ENCODE measurements at places on chromosomes 6 and 20. TPM values are rescaled to one million over a fixed set of nuclear protein-coding genes. Genes with fewer than 3 reads are reported as not detected.

DNA sequence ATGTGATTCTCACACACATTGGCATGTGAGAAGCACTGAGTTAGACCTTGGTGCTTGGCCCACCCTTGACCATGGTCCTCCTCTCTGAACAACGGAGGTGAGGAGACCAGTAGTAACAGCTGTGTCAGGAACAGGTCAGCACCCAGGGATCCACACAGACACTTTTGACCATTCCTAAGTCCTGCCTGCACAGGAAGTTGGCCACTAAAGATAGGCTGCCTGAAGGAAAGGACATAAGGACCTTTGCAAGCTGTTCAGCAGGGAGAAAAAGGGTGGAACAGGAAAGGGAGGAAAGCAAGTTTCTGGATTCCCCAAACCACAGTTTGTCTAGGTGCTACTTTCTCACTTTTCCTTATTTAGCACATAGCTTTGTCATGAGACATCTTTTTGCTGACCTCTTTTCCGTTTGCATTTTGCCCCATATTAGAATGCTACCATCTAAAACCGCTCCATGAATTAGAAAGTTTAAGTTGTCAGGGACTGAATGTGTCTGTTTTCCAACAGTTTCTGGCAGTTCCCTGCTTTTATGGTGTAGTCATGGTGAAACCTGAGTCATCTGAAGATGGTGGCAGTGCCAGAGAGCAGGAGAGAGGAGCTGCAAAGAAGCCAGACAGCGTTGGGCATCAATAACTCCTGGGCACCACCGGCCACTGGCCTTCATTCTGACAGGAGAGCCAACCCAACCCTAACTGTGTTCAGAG, 1.1 kb upstream of the CD109 start:
- no peaks in the 10 kb centered on the region for H3K36me3 ChIP-seq
- peaks cover 3% of the 10 kb centered on the region for H3K27me3 ChIP-seq
- no peak overlapping the region for H3K27ac ChIP-seq

GRCh38 chr6:158384671-158385110, 72.4 kb downstream of the TULP4 start:
- H3K36me3 ChIP-seq: no peaks in the 10 kb centered on the region
- H3K27me3 ChIP-seq: no peaks in the 10 kb centered on the region
- no peak overlapping the region for H3K4me3 ChIP-seq
- H3K4me1 ChIP-seq: no peaks in the 10 kb centered on the region

XPO5 gene
- 31.2 TPM for total RNA-seq

GRCh38 chr6:4853782-4854511, 77.7 kb downstream of the CDYL start:
- DNase-seq: no peak
- H3K27me3 ChIP-seq: no peaks in the 10 kb centered on the region
- no peaks in the 10 kb centered on the region for H3K36me3 ChIP-seq

- H3K4me1 ChIP-seq: no peaks in the 10 kb centered on the region
- no peaks in the 10 kb centered on the region for H3K36me3 ChIP-seq
Observed at GRCh38 chr6:16802071-16802470, 40.8 kb upstream of the ATXN1 start.

DNA sequence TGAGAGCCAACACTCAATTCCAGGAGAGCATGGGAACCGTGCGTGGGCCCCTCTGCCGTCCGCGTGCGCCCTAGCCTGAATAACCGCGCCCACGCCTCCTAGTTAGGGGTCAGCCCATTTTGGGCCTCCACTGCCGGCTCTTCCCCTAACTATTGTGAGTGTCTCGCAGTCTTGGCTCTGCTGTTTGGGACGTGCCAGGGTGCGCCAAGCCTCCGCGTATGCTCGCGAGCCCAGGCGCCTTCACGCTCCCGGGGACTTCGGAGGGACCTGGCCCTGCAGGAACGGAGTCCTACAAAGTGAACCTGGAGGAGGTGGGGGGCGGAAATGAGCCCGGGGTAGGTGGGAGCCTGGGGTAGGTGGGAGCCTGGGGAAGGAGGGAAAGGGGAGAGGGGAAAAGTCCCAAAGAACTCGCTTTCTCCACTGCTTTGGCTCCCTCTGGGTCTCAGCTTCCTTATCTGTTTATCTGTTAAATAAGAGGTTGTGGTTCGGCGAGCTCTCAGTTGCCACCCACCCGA, 873 bp upstream of the GCM2 start:
- H3K27ac ChIP-seq: no peak overlapping the region
- no peak for DNase-seq
- no peaks in the 10 kb centered on the region for H3K36me3 ChIP-seq

DNA sequence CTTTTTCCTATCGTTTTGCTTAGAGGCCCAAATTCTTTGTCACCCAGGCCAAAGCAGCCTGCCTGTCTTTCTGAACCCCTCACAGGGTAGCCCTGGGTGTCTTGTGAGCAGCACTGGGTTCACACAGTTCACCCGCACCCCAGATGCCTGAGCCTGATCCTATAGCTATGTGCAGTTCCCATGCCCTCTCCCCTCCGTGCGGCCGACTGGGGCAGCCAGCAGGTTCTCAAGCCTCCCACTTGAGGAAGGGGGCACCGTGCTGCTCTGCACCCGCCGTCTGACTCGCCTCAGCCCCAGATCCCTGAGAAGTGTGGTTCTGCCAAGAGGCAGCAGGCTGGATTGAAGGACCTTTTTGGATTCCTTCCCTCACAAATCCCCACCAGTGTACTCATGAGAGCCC, 89.0 kb downstream of the PSMB1 start:
- no peak overlapping the region for H3K4me3 ChIP-seq
- peaks cover 7% of the 10 kb centered on the region for H3K27me3 ChIP-seq
- peaks cover 5% of the 10 kb centered on the region for H3K4me1 ChIP-seq
- no peak overlapping the region for H3K27ac ChIP-seq
- no peak for DNase-seq

- peaks cover 3% of the 10 kb centered on the region for H3K27me3 ChIP-seq
- H3K27ac ChIP-seq: no peak overlapping the region
- H3K36me3 ChIP-seq: no peaks in the 10 kb centered on the region
- H3K4me3 ChIP-seq: no peak overlapping the region
Observed at GRCh38 chr20:9945408-9945807, 89.4 kb upstream of the ANKEF1 start.

DNA sequence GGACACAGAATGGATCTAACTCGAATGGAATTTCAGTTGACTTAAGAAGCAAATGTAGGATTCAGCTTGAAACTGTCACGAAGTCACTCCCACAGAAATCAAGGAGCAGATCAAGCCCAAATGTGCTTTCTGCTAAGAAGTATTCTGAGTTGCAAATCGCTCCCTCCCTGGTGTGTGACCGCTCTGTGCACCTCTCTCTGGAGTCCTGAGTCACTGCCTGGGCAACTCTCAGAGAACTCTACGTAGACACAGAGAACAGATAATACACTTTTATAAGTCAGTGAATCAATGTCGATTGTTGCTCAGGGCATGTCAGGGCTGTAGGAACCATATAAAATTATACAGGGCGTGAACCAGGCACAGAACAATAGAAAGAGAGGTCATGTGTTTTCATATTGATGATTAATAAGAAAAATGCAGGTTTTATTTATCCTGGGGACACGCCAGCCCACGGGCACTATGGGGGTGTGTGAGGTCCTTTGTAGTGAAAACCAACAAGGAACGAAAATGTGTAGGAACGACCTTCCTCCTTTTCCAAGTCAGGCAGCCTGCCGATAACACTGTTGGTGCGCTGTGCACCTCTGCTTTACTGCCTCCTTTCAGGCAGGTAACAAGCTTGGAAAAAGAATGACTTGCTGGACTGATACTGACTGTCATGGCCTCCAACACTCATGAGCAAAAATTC, 248.1 kb upstream of the FOXQ1 start:
- no peaks in the 10 kb centered on the region for H3K36me3 ChIP-seq
- no peak for DNase-seq
- no peaks in the 10 kb centered on the region for H3K4me1 ChIP-seq
- no peaks in the 10 kb centered on the region for H3K27me3 ChIP-seq

MEP1A gene
- not detected for total RNA-seq

- peaks cover 17% of the 10 kb centered on the region for H3K27me3 ChIP-seq
- no peaks in the 10 kb centered on the region for H3K36me3 ChIP-seq
- H3K4me1 ChIP-seq: peaks cover 7% of the 10 kb centered on the region
- H3K4me3 ChIP-seq: no peak overlapping the region
- no peak overlapping the region for H3K27ac ChIP-seq
Observed at GRCh38 chr6:30399390-30400058, 54.6 kb downstream of the RPP21 start.

- H3K4me1 ChIP-seq: no peaks in the 10 kb centered on the region
- no peak overlapping the region for H3K27ac ChIP-seq
- H3K27me3 ChIP-seq: no peaks in the 10 kb centered on the region
- no peak for DNase-seq
- no peak overlapping the region for H3K4me3 ChIP-seq
Observed at GRCh38 chr6:152736687-152737273, 13.8 kb upstream of the VIP start.

DST gene
- 5.9 TPM for total RNA-seq

DNA sequence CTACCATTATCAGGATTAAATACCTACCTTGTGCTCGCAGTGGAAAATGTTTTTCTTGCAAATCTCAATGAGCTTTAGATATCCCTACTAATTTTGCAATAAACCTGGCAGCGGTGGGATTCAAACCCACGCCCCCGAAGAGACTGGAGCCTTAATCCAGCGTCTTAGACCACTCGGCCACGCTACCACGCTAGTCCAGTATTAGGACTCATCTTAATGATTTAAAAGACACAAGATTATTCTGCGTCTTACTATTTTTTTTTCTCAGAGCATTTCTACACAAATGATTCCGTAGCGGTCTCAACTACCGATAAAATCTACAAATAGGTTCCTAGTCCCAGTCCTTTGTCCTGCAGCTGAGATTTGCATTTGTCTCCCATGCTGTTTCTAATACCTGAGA, 35.2 kb upstream of the ZSCAN23 start:
- peaks cover 45% of the 10 kb centered on the region for H3K27me3 ChIP-seq
- no peak overlapping the region for H3K27ac ChIP-seq
- no peaks in the 10 kb centered on the region for H3K4me1 ChIP-seq
- no peaks in the 10 kb centered on the region for H3K36me3 ChIP-seq

GRCh38 chr6:37551867-37552266, 52.2 kb upstream of the CCDC167 start:
- H3K4me1 ChIP-seq: peaks cover 31% of the 10 kb centered on the region
- DNase-seq: no peak
- no peaks in the 10 kb centered on the region for H3K27me3 ChIP-seq
- no peaks in the 10 kb centered on the region for H3K36me3 ChIP-seq
- no peak overlapping the region for H3K4me3 ChIP-seq

Data from CD4-positive, alpha-beta T cell (primary cell).